MG63 (cell line): ENCODE measurements at places on chromosomes 5 and 9.

DNA sequence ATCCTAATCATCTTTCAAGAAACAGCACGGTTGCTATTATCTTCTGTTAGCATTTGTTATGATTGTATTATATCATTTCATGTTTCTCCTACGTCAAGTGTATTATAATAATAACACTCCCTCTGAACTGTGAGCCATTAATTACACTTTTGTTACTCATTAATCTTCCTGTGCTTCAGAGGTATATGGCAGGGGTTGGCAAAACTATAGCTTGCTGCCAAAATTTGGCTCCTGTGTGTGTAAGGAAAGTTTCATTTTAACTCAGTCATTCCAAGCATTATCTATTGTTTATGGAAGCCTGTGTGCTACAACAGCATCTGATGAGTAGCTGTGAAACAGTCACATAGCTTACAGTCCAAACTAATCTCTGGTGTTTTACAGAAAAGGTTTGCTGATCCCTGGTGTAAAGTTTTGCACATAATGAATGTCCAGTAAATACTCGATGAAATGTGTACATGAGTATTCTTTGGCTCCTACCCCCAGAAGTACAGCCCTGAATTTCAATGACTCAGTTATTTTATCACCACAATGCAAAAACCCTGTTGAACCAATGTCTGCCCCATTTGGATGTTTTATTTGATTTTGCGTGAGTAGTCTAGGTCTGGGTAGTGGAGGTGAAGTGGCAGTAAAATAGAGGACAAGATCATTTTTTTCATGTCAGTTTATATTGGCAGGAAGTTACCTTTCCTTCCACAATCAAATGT, 648.2 kb downstream of the MAT2B start:
- peak; percentile 60 for DNase-seq

- no peak for DNase-seq
These were observed 71.5 kb downstream of the JAKMIP2 start for GRCh38 chr5:147711019-147711418.

DNA sequence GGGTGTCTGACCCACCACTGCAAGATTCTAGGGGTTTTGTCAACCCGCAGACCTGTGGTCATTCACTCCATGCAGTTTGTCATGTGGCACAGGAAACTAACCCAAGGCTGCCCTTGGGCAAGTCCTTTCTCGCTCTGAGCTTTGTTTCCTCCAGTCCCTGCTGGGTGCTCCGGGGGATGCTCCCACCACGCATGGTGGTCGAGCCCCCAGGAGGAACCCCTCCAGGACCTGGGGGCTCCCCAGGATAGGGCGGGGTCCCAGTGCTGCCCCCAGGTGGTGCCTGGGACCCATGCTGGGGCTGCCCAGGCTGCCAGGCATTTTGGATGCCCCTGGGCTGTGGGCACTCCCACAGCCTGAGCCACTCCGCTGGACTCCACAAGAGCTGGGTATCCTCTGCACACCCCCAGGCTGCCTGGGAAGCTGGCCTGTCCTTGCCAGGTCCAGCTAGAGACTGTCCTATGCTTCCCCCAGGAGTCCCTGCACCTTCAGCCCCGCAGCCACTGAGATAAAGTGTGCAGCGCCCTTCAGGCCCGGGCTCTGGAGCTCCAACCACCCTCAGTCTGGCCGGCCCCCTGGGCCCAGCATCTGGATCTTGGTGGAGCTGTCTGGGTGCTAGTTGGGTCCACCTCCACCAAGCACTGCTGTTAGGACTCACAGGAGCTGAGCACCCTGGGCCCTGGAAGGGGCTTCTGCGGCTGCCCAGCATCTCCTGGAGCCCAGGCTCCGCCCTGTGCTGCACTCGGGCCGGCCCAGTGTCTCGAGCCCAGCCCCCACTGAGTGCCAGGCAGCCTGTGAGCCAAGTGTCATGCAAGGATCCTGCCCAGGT, 104.3 kb downstream of the PHF2 start:
- DNase-seq: no peak

DNA sequence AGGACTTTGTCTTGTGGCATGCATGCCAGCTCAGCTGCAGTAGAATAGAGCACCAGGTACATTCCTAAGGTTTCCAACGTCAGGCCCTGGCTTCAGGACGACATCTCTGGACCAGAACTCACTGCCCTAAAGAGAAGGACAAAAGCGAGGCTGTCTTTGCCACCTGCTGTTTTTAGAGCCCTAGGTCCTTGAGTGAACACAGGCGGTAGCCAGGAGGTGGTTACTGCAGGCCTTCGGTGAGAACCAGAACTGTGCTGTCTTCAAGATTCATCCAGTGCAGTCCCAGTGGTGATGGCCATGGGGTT, 288.9 kb upstream of the CDH18 start:
- DNase-seq: no peak

DNA sequence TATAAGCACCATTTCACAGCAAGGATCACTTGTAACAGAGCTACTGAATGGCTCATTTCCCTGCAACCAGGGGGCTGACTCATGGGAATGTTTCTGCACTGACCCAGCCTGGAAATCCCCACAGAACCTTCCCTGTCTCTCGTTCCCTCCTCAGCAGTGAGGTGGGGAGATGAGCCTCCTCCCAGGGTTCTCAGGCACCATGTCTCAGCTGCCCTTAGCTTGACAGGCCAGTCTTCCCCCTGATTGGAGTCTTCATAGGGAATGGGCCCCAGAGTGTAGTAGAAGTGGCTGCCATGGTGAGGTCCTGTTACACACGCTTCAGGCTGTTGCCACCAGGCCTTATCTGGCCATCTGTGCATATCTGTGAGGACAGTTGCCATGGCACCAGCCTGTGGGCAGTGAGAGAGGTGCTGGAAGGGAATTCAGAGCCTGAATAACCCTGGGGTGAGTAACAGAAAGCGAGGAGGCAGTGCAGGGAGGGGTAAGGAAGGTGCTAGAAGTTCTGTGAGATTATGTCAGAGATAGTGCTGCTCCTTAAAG, 324.4 kb downstream of the ENC1 start:
- peak; percentile 85 for DNase-seq

DNA sequence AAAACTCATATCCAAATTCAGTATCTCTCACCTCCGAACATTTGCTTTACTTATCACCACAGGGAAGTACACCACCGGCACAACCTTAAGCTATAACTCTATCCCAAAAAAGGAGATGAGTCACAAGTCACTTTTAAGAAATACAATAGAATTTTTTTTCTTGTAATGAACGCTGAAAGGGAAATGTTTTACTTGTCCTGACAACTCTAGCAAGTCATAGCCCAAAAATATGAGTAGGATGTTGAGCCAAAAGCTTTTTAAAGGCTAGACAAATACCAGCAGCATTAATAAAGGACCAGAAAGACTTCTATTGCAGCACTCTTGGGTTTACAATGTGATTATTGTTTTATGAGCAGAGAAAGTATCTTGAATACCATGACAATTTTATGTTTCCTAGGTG, 147.3 kb upstream of the FST start:
- DNase-seq: no peak

GRCh38 chr5:106699198-106699597, 971.5 kb downstream of the EFNA5 start:
- DNase-seq: no peak

DNA sequence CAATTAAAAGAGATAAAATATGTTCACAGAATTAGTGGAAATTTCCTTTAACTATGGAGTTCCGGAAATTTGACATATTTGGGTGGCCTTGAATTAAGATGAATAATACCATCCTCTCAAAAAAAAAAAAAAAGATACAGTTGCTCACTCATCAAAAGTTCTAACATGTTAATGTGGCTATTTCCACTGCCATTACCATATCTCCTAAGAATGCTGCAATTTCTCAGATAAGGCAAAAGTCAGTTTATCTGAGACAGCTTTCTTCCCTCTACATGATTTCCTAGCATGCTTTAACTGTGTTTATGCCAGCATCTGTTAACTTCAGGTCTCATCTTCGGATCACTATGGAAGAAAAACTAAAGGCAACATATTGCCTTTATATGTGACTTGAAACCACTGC, 2.6 kb downstream of the FASTKD3 start:
- DNase-seq: no peak
